Activated CD8-positive, alpha-beta T cell treated with anti-CD3 and anti-CD28 coated beads for 36 hours (primary cell): ENCODE measurements at places on chromosomes 6 and 20. TPM values are rescaled to one million over a fixed set of nuclear protein-coding genes. Genes with fewer than 3 reads are reported as not detected.

The AGER gene
- total RNA-seq: 16.4 TPM

GRCh38 chr6:104729433-104729832 is 130.3 kb downstream of the HACE1 start:
- DNase-seq: no peak

DNA sequence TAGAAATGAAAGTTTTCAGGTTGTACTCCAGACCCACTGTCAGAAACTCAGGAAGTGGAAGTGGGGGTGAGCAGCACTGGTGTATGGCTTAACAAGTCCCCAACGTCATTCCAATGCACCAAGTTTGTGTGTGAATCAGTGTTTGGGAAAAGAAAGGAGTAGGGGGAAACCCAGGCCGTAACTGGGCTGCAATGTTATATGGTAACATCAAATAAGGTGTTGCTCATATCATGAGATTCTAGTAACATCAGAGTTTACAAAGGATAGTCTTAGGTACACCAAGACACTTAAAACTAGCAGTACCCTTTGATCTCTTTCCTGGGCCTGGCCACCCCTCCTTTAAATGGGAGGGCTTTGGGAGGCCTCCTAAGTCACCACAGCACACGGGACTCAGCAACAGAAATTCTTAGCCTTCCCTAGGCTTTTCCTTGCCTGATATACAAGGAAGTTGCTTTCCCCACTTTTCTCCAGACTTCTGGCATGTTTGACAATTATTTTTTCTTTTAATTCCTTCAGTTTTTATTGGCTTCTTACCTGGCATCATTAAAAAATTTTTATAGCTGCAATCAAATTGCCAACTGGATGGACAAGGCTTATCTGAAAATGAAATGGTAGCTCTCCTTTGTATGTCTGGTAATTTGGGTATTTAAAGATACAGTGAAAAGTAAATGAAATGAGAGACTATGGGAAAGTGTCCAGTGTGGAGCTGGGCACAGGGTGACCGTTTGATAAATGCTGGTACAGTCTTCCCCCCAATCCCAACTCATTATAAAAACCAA is 15.1 kb downstream of the E2F3 start:
- DNase-seq: no peak

DNA sequence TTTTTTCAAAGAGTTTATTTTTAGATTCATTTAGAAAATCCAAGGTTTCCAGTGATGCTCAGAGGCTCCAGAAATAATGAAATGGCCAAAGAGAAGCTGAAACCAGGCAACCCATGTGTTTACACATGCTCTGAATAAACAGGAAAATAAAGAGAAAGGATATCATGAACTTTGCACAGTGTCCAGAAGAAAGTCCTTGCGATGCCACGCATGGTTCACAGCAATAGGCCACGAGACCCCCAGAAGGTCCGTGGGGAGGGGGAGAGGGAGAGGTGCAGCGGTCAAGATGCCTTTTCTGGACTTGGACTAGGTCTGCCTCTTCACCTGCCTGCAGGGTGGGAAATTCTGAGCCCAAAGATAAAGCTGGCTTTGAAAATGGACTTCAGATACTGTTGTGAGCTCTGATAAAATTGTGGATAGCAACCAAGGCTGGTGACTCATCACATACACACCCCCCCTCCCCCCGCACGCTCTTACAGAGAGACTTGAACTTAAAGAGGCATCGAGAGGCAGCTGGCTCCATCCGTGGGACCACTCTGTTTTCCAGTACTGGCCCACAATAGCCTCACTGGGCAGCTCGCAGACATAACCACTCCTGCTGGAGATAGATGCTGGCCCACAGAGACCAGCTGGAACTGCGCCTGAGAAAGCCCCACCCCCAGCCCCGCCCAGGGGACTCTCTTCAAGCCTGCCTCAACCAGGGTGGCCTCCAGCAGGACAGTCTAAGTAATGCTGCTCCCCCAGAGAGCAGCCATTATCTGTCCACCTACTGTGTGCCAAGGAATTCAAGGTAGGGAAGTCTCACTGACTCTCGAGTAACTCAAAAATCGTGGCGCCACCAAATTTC is 21.2 kb upstream of the NFATC2 start:
- DNase-seq: peak; percentile 71

- DNase-seq: no peak
Measured at GRCh38 chr6:159645640-159646039, 47.4 kb downstream of the SOD2 start.
